ENCODE measurements at places on chromosomes 3 and 15.

GRCh38 chr15:81106560-81106959, 27.5 kb upstream of the CFAP161 start:
- peak; percentile 36 for DNase-seq

DNA sequence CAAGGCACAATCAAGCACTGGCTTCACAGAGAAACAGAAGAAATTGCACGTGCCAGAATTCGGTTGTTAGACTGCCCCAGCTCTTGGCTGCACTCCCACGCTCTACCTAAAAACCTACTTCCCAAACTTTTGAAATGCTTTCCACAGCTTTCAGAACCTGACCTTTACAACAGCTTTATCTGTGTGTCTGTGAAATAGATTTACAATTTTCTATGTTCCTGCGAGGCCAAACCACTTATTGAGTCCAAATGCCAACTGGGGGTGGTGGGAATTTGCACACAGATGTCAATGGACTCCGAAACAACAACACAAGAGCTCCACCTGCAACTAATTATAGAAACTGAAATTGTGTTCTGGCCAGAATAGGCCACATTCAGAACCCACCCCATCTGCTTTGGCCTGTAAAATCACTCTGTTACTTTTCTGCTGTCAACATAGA, 44.6 kb downstream of the ERC2 start:
- no peak for DNase-seq

DNA sequence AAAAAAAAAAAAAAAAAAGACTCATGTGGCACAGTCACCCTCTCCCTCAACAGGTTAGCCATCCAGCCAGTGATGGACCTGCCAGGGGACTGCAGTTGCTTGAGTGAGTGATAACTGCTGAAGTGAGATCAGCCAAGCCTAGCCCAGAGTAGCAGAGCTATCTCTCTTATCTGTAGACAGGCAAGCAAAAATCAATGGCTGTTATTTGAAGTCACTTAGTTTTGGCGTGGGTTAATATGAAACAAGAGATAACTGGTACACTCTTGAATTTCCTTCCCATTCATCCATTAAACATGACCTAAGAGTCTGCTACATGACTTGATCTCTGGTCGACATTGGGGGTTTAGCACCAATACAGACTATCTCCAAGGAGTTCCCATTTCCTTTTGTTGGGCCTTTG, 51.2 kb upstream of the TNIK start:
- no peak for DNase-seq

DNA sequence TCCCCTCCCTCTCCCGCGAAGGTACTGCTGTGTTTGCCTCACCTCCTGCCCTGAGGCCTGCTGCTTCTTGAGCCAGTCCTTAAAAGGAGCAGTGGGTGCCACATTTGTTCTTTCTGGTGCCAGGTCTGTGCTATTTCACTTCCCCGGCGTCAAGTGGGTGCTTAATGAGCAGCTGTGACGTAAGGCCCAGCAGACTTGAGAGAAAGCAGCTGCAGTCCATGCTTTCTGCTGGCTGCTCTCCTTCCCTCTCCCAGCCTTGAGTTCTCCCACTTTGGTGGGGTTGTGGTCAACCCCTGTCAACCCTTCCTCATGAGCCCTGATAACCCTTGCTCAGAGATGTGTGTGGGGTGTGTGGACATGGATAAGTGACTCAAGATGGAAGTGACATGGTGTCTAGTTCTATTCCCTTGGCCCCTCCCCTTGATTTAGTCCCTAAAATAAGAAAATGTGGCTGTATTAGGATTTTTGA, 6.9 kb downstream of the INAFM2 start:
- DNase-seq = no peak

DNA sequence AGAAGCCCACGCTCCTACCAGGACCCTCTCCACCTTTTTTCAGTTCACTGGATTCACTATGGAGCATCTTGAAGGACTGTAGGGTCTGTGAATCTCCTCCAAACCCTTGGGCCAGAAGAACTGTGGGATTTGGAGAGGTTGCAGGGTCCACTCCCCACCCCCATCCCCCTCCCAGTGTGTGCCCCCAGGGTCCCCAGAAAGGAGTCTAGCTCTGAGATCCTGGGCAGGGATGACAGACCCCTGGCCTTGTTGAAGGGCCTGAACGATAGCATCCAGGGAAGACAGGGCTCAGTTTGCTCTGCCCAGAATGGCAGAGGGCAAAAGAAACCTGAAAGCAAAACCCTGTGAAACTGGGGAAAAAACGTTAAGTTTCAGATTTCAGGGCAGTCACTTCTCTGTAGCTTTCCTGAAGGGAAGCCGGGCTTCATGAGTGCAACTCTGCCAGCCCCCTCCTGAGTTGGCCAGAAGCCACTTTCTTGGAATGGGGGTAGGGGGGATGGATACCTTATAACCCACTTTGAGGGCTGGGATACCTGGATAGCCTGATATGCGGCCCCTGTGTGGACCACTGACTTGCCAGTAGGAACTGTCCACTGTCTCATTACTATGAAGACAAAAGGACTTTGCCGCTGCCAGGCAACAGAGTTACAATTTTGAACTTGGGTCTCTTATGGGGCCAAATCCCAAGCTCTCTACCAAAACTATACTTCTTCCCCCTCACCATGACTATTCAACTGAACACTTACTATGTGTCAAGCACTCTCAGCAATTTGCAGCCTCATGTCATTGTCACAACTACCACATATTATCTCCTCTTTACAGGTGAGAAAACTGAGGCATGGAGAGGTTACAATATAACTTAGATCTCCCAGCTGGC, 1.6 kb upstream of the CISH start:
- no peak for DNase-seq

- no peak for DNase-seq
These were observed 73.8 kb downstream of the SMAD3 start for GRCh38 chr15:67138891-67139855.

DNA sequence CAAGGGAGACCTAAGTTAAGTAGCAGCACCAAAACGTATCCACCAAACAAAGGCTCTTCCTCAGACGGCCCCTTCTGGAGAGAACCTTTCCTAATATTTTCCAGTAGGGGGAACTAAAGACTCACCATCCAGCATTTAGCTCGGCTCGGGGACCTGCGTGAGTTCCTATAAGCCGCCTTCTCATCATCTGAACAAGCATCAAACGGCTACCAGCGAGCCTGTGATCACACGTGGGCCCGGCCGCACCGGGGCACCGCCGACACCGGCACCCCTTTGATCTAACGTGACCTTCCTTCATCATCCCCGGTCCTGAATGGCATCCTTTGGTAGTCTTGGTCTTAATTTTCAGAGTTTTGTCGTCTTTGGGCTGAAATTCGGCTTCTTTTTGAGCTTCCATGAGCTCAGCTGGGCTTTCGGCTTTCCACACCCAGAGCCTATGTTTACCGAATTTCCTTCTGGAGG, 1.4 kb upstream of the ROBO2 start:
- DNase-seq = no peak

DNA sequence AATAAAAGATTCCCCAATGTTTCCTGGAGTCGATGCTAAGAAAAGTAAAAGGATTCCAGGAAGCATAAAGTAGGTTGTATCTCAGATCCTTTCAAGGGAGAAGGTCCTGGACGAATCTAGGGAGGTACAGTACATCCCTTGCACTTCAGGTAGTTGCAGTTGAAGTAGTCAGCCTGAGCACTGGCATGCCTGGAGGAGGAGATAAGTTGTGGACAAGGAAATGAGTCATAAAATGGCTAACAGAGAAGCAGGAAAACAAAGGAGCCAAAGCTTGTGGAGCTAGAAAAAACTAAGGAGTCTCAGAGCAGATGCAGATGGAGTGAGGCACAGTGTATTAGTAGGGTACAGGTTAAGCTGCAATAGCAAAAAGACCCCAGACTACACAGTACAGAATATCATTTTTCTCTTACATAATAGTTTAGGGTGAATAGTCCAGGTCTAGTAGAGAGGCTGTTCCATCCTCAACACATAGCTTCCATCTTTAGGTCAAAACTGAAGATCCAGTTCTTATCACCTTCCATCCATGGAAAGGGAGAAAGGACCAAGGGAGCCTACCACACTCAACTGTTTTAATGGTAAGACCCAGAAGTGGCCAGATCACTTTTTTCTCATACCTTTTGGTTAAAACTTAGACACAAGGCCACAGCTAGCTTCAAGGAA, 41.3 kb downstream of the COL6A5 start:
- no peak for DNase-seq

DNA sequence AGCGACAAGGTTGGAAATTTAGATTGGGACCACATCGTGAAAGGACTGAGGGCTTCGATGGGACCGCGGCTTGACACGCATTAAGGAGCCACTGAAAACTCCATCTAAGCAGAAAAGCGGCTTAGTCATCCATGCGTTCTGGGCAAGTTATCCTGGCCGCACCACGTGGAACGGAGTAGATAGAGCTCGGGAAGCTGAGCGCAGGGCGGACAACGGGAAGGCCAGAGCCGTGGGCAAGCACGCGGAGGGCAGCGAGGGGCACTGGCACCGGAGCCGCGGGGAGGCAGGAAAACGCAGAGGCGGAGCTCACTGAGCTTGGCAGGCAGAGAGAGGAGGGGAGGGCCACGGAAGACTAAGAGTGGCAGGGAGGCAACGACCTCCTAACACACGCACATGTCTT, 61.3 kb upstream of the VGLL4 start:
- no peak for DNase-seq

GRCh38 chr3:124206225-124207055, 214.5 kb upstream of the ROPN1 start:
- DNase-seq = no peak

DNA sequence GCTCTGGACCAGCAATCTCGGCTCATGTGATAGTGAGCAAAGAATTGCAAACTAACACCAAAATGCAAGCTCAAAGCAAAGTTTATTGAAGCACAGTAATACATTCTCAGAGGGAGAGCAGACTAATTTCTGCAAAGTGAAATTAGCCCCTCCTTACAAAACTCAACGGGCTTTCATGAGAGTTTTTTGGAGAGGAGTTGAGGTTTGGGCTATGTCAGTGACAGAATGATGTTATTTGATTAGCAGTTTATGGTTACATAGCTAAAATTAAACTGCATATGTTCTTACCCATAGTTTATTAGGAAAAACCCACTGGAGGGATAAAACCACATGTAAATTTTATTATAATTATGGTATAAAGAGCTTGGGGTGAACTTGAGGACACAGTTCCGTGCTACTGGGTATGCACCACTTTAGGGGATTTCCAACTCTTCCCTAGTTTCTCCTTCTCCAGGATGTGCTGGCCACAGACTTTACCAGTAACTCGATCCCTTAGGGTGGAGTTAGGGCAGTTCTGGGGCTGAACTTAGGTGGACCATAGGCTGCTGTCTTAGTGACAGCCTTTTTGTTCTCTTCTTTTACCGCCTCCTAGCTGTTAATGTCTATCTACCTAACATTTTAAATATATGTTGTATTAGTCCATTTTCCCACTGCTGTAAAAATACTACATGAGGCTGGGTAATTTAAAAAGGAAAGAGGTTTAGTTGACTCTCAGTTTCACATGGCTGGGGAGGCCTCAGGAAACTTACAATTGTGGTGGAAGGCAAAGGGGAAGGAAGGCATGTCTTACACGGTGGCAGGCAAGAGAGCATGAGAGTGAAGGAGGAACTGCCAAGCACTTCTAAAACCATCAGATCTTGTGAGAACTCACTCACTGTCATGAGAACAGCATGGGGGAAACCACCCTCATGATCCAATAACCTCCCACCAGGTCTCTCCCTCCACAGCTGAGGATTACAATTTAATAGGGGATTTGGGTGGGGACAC, 8.9 kb upstream of the AADACL2 start:
- DNase-seq = no peak

- no peak for DNase-seq
These were observed 1.2 kb upstream of the BBX start for GRCh38 chr3:107521469-107522059.

- no peak for DNase-seq
These were observed 1.4 kb upstream of the NDUFAF3 start for GRCh38 chr3:49020330-49021212.

DNA sequence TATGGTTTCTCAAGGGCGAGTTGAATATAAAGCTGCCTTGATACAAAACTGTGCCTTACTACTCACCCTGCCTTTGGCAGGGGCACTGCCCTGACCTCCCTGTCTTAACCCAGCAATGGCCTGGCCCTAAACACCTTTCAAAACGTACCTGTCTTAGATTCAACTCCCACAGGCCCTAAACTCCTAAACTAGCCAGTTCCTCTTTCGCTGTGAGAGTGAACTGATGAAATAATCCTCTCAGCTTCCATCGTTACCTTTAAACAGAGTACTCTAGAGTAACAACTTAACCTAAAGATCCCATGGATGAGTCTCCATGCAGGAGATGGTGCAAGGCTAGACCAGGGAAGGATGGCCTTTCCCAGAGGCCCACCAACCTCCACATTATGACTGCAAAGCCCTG, 133.0 kb upstream of the THBS1 start:
- no peak for DNase-seq

- DNase-seq = no peak
These were observed 151.0 kb downstream of the CHL1 start for GRCh38 chr3:347581-347980.

- no peak for DNase-seq
These were observed 6.5 kb upstream of the ARL8B start for GRCh38 chr3:5115506-5116162.

GRCh38 chr3:57015350-57015729, 45.1 kb upstream of the SPATA12 start:
- DNase-seq = no peak

GRCh38 chr15:74613089-74613952, 2.3 kb upstream of the CLK3 start:
- no peak for DNase-seq

- no peak for DNase-seq
These were observed 18.6 kb downstream of the KPNA4 start for GRCh38 chr3:160546727-160547126.

DNA sequence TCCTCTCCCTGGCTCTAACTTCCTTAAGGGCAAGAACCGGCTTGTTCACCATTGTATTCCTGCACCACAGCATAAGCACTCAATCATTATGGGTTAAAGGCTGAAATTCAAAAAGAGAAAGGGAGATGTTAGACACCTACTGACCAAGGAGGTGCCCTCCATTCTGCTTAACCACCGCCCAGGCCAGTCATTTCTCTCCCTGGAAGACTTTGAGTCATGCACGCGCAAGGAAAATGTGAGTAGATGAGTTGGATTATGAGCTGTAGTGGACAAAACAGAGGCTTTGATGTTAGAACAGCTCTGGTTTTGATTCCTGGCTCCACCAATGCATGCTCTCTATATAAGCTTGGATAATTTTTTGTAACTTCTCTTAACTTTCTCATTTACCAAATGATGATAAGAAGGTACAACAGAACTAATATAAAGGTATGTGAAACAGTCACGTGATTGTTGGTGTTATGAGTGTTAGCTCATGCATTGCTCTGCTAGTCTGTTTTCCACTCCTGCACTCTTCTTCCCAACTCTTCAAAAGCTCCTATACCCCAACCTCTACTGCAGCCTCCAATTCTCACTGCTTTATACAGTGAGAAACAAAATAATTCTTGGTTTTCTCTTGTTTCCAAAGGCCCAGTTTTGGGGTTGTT, 148.4 kb upstream of the ATP11B start:
- no peak for DNase-seq
